ENCODE measurements at places on chromosomes 1 and 21.

DNA sequence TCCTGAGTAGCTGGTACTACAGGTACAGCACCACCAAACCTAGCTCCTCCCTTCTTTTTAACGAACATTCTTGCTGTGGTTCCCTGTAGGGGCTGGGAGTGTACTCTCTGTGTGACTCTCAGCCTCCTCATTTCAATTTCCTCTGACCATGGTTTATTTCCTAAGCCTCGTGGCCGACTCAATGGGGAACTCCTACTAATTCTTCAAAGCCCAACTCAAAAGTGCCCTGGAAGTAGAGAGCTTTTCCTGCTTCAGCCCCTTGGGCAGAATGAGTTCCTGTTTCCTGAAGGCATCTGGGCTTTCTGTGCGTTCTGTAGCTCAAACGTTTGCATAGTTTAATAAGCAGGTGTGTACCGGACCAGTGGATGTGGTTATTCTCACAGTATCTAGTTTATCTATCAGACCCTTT lies 70.9 kb upstream of the ACOT11 start:
- DNase-seq, result no peak

DNA sequence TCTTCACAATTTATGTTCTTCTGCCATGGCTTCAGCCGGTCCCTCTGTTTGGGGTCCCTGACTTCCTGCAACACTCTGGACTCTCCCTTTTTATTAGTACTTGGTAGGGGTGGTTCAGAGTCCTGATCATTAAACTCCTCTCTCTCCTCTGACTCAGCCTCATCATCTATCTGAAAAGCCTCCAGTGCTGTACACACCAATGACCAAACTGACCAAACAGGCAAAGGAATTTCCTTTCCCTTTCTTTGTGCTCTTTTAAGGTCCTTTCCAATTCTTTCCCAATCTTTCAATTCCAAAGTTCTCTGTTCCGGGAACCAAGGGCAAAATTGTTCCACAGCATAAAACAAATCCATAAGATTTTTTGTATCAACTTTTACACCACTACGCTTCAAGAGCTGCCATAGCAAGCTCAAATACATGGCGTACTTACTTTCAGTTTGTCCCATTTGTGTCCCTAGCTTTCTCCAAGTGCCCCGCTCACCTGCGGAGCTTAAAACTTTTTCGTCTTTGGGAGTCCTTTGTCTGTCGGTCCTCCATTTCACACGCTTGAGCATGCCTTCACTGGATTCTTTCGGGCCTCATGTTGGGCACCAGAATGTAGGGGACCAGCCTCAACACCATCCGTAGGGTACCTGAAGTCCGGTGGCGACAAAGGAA lies 9.6 kb downstream of the DAP3 start:
- no peak for DNase-seq

DNA sequence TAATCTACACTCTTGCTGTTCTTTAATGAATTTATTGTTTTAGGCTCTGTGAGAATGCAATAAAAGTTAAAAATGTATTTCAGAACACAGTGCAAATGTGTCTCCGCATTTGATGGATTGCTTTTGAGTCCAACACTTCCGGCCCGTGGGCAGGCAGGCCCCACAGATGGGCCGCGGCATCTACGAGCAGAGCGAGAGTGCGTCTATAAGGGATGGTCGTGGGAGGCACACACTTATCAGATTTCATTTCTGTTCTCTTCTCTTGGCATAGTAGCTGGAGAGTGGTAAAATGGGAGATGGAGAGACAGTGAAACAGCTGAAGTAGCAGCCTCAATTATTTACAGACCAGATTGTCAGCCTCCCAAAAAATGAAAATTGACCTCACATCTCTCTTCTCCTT lies 134.2 kb downstream of the NAV1 start:
- no peak for DNase-seq

DNA sequence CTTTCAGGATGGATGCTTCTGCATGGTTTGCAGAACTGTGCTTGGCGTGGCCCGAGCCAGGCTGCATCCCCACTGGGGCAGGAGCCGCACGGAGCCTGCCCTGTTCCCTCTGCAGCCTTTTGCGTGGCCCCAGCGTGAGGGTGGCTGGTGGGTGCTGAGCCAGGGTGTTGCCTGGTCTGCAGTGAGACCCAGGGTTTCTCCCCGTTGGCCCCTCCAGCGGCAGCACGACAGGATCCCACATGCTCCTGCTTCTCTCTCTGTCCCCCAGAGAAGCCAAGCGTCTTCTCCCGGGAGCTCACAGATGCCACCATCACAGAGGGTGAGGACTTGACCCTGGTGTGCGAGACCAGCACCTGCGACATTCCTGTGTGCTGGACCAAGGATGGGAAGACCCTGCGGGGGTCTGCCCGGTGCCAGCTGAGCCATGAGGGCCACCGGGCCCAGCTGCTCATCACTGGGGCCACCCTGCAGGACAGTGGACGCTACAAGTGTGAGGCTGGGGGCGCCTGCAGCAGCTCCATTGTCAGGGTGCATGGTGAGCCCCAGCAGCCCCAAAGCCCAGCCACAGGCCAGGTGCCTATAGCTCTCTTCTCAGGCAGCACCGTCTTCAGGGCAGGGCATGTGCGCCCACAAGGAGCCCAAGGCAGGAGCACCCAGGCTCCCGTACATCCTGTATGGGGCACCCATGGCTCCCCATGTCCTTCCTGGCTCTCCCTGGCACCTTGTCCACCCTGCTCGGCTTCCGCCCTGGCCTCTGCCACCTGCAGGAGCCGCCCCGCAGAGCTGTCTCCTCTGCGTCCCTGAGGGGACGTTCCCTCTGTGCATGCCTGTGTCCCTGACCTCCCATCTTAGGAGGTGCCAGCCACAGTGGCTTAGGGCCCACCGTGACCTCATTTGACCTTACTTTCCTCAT lies 78.9 kb downstream of the OBSCN start:
- no peak for DNase-seq

DNA sequence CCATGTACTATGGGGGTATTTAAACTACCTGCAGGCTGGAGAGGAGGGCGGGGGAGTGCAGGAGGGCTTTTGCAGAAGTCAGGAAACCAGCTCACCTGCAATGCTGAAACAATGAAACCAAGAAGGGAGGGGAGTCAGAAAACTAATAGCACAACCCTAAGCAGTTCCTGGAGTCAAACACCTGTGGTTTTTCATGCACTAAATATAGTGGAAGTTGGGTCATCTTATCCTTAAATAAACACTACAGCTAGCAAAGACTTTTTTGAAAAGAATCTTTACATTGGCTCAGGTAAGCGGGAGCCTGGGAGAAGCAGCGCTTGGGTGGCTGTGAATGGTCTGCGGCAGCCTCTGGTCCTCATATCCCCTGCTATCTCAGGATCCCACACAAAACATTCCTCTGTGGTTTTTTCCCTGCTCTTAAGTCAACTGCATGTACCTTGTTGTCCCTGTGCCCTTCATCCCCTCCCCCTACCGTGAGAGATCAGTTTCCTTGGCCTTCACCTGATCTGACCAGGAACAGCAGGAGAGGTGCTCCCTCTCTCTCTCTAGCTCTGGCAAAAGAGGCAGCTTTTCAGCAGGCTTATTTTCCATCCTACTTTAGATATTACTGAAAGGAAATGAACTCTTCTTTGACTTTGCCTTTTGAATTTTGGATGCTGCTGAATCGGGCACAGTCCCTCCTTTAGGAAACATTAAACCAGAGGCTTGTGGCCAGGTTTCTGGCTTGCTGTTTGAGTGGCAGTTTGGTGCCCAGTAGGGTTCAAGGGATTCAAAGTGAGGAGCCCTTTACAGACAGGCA lies 26.6 kb downstream of the TENT5C start:
- DNase-seq, result no peak

- DNase-seq, result no peak
These were observed 72.0 kb downstream of the SLC66A1 start for GRCh38 chr1:19384113-19384512.

GRCh38 chr1:117147856-117148588 lies 26.5 kb upstream of the TRIM45 start:
- no peak for DNase-seq

GRCh38 chr1:29309621-29310020 lies 73.3 kb downstream of the PTPRU start:
- DNase-seq, result no peak

GRCh38 chr1:43800771-43801170 lies 93.4 kb downstream of the ST3GAL3 start:
- no peak for DNase-seq

DNA sequence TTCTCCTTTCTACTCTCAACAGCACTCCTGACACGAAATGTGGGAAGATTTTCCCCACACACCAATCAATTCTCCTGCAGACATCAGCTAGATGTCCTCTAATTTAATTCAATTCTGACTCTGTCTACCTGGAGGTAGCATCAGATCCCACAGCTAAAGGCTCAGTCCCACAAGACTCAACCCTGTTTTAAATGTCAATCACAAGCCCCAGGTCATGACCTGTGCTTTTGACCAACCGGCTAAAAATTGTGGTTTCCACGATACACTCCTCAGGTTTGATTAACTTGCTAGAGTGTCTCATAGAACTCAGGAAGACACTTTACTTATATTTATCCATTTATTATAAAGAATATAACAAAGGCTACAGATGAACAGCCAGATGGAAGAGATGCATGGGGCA lies 27.4 kb downstream of the IL23R start:
- DNase-seq, result no peak

GRCh38 chr1:45172764-45173163 lies 33.6 kb downstream of the ZSWIM5 start:
- no peak for DNase-seq

- peak; percentile 23 for DNase-seq
These were observed 917 bp downstream of the ETNK2 start for GRCh38 chr1:204150702-204151551.

GRCh38 chr1:156592158-156592909 lies 758 bp downstream of the NAXE start:
- DNase-seq, result no peak

All from stimulated activated CD4-positive, alpha-beta T cell treated with anti-CD3 and anti-CD28 coated beads, Interleukin-15, amount 100 ng/mL, for 24 hours (primary cell).